ENCODE measurements at places on chromosomes 12 and 14.
A peak's percentile ranks its signal among the peaks of the same experiment; 100 is the strongest.

DNA sequence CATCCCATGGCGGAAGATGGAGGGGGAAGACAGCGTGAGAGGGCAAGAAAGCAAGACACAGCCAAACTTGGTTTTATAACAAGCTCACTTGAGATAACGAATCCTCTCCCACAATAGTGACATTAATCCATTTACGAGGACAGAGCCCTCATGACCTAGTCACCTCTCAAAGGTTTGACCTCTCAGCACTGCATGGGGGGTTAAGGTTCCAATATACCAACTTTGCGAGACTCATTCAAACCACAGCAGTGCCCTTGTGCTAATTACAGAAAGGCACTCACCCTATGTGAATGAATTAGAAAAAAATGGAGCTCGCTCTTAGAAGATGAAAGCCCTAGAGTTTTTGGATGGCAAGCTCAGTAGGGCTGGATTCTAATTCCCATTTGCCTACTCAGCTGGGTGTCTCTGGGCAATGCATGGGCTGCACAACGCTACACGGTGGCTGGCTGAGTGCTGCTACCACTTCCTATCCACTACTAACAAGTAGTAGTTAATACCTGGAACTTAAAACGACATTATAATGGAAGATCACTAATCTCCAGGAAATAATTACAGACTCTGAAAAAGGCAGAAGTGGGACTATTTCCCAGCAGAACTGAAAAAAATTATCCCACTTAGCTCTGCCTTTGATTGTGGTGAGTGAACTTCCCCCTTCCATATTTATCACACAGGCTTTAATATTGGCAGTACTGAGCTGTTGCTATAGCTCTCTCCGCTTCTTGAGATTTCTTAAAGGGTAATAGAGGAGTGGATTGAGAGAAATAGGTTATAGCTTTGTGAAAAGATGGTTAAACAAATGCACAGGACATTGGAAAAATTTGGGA lies 27.5 kb downstream of the TESPA1 start:
- DNase-seq = no peak

DNA sequence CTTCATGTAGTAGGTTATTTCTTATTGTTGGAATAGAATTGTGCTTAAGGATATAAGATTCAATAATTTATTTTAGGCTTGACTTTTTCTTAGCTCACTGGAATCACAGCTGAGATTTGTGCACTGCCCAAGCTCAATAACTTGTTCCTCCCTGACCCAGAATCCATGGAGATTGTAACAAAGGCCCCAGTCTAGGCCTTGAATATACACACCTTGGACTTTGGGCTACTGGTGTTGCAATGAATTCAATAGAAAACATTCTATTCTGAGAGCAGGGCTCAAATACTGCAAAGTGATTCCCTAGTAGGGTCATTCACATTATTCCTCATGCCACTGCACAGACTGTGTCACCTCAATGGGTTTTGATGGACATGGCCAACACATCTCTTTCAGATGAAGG lies 352.4 kb downstream of the GALC start:
- no peak for DNase-seq

GRCh38 chr14:102662636-102663430 lies 70.4 kb downstream of the RCOR1 start:
- no peak for DNase-seq

DNA sequence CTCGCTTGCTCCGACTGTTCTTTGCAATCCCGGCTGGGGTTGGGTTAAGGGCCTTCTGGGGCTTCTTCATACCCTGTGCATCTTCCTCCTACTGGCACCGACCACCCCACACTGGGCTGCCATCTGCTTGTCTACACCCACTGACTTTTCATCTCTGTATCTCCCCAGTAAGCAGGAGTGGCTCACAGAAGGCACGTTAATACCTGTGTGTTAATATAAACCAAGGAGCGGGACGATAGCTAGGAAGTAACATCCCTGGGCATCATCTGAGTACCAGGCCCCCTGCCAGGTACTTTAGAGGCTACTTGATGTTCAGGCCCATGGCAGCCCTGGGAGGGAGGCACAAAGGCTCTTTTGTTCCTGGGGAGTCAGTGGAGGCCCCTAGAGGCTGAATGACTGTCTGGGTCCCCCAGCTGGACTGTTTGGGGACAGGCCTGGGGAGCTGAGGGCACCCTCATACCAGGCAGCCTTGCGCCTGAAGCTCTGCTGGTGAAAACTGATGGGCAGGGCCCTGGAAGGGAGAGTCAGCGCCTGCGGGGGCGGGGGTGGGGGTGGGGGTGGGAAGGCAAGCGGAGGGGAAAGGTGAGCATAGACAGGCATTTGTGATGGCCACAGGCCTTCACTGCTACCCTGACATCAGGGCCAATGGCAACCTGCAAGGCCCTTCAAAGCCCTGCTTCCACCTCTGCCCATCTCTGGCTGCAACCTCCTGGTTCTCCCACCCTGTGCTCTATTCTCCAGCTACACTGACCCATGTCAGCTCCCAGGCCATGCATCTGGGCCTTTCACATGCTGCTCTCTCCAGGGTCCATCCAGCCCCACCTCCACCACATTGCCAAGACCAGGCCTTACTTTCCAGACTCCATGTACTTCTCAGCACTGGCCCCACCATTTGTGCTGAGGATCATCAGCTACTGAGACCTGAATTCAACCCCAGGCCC lies 34.2 kb upstream of the DEGS2 start:
- no peak for DNase-seq

- no peak for DNase-seq
Observed at GRCh38 chr12:104521731-104522130, 65.0 kb downstream of the CHST11 start.

- no peak for DNase-seq
Observed at GRCh38 chr12:101356794-101357193, 50.8 kb downstream of the ARL1 start.

GRCh38 chr14:101404426-101405170 lies 156.7 kb upstream of the DIO3 start:
- no peak for DNase-seq

- no peak for DNase-seq
Observed at GRCh38 chr14:95327558-95328374, 8.1 kb upstream of the CLMN start.

DNA sequence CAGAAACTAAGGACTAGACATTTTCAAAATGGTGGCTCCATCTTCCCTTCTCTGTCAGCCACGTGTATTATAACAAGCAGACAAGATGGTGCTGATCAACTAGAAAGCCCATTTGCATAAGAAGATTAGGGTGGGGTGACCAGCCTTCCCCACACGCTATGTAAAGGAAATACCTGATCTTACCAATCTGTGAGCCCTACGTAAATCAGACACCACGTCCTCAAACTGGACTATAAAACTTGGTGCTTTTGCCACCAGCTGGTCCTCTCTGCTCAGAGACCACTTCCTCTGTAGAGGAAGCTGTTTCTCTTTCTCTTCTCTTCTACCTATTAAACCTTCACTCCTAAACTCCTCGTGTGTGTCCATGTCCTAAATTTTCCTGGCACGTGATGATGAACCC lies 101.1 kb upstream of the PLEKHG7 start:
- DNase-seq = no peak

DNA sequence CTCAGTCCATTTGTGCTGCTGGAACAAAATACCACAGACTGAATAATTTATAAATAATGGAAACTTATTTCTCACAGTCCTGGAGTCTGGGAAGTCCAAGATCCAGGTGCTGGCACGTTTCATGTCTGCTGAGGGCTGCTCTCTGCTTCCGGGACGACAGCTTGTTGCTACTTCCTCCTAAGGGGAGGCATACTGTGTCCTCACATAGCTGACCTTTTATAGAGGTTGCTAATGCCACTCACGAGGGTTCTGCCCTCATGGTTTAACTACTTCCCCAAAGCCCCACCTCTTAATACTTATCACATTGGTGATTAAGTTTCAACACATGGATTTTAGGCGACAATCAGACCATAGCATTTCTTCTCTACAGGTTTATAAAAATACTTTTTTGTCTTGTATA lies 411.1 kb downstream of the NRXN3 start:
- DNase-seq = no peak

DNA sequence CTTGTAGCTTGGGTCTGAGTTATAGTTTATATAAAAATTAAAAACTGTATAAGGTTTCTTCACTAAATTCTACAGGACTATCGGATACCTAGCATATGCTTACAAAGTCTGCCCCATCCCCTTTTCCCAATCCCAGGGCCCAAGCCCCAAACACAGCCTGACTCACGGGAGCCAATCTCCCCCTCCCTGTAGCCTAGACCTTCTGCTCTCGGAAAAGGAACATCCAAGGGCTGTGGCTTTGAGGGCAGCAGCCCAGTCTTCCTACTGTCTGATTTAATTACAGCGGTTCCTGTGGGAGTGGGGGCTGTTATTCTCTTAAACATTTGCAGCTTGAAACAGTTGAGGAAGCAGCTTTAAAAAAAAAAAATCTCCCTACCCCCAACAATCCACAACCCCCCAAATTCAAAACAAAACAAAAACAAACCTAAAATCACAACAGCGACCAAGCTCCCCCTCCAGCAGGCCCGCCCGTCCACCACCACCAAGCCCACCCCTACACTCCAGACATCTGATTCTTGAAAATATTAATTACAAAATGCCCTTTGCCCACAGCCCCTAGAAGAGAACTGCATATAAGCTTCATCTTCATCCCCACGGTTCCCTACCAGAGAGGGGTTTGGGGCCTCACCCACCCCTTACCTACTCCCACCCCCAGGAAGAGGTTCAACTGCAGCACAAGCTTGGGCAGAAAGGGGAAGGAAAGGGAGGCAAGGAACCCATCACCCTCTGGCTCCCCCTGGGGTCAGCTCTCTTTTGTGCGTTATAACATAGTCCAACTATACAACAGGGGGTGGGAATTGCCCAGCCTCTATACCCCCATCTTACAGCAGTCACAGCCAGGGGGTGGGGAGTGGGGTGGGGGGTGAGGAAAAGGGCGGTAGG lies 1.1 kb upstream of the PRKAG1 start:
- peak; percentile 44 for DNase-seq

DNA sequence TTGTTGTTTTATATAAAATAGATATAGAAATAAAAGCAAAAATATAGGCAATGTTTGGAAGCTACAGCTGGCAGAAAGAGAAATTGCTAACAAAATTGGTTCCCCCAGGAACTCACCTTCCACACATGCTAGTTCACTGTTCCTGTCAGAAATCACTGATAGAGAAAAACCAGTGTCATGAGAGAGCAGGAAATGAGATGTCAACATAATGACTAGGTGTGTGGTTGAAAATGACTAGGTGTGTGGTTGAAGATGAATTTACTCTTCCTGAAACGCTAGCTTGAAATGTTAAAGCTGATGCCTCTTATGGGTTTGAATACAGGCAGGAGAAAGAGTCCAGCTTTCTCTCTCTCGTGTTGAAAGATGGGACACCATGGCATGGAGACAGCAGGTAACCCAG lies 216.3 kb downstream of the C12orf42 start:
- peak; percentile 78 for DNase-seq

- no peak for DNase-seq
Observed at GRCh38 chr12:95870897-95871296, 12.1 kb downstream of the SNRPF start.

DNA sequence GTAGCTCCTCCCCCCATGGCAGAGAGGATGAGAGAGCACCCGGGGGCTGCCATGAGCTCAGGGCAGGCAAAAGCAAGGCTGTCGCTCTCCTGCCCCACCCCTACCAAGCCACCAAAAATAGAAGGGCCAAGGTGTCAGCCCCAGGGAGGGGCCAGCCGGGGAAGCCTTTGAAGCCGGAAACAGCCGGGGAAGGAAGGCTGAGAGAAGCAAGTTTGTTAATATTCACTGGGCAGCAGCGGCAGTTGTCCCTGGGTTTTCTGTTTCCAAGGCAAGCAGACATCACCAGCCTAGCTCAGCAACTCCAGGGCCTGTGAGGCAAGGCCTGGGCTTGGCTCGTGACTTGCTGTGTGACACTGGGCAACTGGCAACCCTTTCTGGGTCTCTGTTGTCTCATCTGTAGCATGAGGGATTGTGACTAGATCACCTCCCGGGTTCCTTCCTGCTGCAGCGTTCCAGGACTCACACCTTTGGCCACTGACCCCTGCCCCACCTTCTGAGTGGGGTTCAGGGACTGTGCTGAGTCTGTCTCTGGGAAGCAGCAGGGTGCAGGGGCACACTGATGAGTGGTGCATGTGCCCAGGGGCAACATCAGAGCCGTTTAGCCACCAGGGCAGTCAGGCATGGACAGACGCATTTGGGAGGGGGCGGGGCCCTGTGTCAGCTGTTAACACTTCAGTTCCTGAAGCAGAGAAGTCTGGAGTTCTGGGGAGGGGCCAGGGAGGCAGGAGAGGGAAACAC lies 24.3 kb downstream of the SYNDIG1L start:
- DNase-seq = peak; percentile 32

GRCh38 chr12:97813301-97813700 lies 350.7 kb downstream of the RMST start:
- DNase-seq = no peak

DNA sequence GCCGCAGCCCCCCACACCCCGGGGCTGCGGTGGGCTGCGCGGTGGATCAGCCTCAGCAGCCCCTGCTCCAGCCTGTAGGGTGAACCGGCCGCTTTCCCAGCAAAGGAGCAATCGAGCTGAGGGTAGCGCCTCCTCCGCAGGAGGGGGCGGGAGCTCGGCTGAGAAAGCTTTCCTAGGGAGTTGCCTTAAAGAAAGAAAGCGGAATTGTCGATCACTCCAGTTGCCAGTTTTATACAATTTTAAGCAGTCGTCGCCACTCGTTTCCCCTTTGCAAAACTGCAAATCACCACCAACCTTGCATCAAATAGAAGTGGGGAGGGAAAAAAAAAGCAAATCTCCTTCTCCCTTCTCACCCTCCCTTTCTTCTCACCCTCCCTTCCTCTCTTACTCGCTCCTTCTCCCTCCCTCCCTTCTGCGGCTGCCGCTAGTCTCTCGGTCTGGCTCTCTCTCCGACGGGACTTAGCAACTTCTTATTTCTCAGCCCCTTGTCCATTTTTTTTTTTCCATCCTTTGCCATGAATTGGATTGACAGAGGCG lies at the start of gene PDE3A:
TSS of gene PDE3A (plus strand) at position 424 of the 537 bp plus-strand sequence. CDS start 748 bp downstream, outside the sequence.
- DNase-seq = no peak

GRCh38 chr12:90546511-90546910 lies 408.5 kb downstream of the CCER1 start:
- DNase-seq = no peak

DNA sequence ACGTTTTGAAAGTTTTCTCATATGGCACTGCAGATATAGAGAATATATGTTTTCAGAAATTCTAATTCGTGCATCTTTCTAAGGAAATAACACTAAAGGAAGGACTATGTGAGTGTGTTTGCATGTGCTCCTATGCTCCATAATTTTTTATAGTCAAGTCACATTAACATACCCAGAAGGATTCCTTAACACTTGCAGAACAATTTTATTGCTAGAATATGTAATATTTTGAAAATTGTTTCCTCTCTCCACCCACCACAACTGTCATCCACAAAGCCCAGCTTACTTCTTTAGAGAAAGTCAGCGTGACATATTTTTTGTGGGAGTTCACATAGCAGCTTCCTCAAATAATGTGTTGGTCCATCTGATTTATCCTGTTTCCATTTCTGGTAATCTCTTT lies 604.6 kb upstream of the MGAT4C start:
- no peak for DNase-seq

DNA sequence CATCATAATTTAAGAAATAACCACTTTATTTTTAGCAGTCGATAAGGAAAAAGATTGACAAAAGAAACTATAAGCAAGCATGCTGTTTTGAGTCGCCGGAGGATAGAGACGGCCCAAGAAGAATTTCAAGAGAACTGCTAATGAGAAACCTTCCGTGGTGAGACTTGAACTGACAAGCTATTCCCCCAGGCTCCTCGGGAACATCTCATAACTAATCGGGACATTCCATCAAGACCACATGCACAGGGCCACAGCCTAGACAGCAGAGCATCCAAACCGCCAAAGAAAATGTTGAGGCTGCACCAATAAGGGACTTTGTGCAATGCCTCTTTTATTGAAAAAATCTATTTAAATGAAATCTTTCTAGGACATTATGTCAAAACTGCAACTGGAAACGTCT lies 51.0 kb downstream of the YEATS4 start:
- no peak for DNase-seq
